ENCODE measurements at places on chromosomes 3 and 15. TPM values are rescaled to one million over a fixed set of nuclear protein-coding genes. Genes with fewer than 3 reads are reported as not detected.

Gene SLC25A36
- 38.3 TPM for total RNA-seq

Gene TMEM108
- total RNA-seq, result 3.4 TPM

Gene CYP19A1
- total RNA-seq, result 0.23 TPM

Gene ZNF774
- total RNA-seq, result 15.4 TPM

Gene AMOTL2
- 35.1 TPM for total RNA-seq

Gene CLDN18
- total RNA-seq, result not detected

Gene ALS2CL
- total RNA-seq, result 28.5 TPM

Data from mucosa of descending colon (tissue), 3 donors.